K562 (cell line): ENCODE measurements at places on chromosomes 1 and 21. TPM values are rescaled to one million over a fixed set of nuclear protein-coding genes. Genes with fewer than 3 reads are reported as not detected.

- H3K4me3 ChIP-seq, result no peak overlapping the region
- H3K27ac ChIP-seq, result no peak overlapping the region
- no peaks in the 10 kb centered on the region for H3K36me3 ChIP-seq
- peaks cover 22% of the 10 kb centered on the region for H3K4me1 ChIP-seq
These were observed 152.3 kb downstream of the FCRL5 start for GRCh38 chr1:157399984-157400382.

DNA sequence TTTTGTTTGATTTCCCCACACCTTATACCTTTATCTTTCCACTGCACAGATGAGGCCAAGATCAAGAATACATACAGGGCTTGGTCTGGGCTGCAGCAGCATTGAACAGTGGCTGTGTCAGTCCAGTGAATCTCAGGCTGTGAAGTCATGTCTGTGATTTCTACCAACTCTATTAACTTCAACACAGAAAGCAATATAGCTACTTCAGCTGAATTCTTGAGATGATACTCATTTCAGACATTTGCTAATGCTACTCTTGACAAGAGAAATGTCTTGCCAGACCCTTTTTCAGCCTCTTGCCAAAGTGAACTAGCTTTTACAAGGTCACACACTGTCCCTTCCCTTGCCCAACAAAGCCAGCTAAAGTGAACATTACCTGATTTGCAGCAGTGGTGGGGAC is 25.1 kb upstream of the HSD3B1 start:
- no peak overlapping the region for H3K4me3 ChIP-seq
- no peaks in the 10 kb centered on the region for H3K4me1 ChIP-seq
- no peaks in the 10 kb centered on the region for H3K36me3 ChIP-seq
- H3K27me3 ChIP-seq, result no peaks in the 10 kb centered on the region
- no peak overlapping the region for H3K27ac ChIP-seq

GRCh38 chr21:43191971-43192370 is 23.2 kb downstream of the CRYAA start:
- H3K4me3 ChIP-seq, result no peak overlapping the region
- no peak overlapping the region for H3K27ac ChIP-seq
- peaks cover 78% of the 10 kb centered on the region for H3K27me3 ChIP-seq
- no peaks in the 10 kb centered on the region for H3K36me3 ChIP-seq

- H3K27me3 ChIP-seq, result peaks cover 9% of the 10 kb centered on the region; the same call in 2 of the 3 replicates
- peaks cover 17% of the 10 kb centered on the region for H3K4me1 ChIP-seq
- no peaks in the 10 kb centered on the region; the same call in 2 of the 3 replicates for H3K36me3 ChIP-seq
- DNase-seq, result peak; percentile 49
- H3K4me3 ChIP-seq, result no peak overlapping the region
These were observed 118.1 kb downstream of the SPSB1 start for GRCh38 chr1:9410737-9411297.

- H3K27ac ChIP-seq, result no peak overlapping the region
- no peaks in the 10 kb centered on the region for H3K27me3 ChIP-seq
- no peak for DNase-seq
These were observed 10.3 kb downstream of the PLA2G4A start for GRCh38 chr1:186839041-186839400.

GRCh38 chr1:206705191-206705590 is 20.5 kb downstream of the MAPKAPK2 start:
- peaks cover 33% of the 10 kb centered on the region; the same call in 2 of the 3 replicates for H3K4me1 ChIP-seq
- DNase-seq, result peak; percentile 33
- no peaks in the 10 kb centered on the region for H3K27me3 ChIP-seq
- H3K4me3 ChIP-seq, result no peak overlapping the region

CYYR1 gene
- not detected in 2 replicates for total RNA-seq

CADM3 gene
- total RNA-seq, result not detected in 2 replicates
